ENCODE measurements at places on chromosomes 7 and 10. TPM values are rescaled to one million over a fixed set of nuclear protein-coding genes. Genes with fewer than 3 reads are reported as not detected.

Gene NKX1-2
- total RNA-seq: not detected

Gene EPO
- total RNA-seq: not detected

Gene OR2A5
- not detected for total RNA-seq

Gene ATOH7
- total RNA-seq: not detected

Gene TEX36
- not detected for total RNA-seq

Gene CPN1
- not detected for total RNA-seq

Gene HGF
- total RNA-seq: 9.7 TPM

Gene RSBN1L
- 39.5 TPM for total RNA-seq

All from thyroid gland (tissue), 4 donors.